ENCODE measurements at places on chromosomes 11 and 22. TPM values are rescaled to one million over a fixed set of nuclear protein-coding genes. Genes with fewer than 3 reads are reported as not detected.
A peak's percentile ranks its signal among the peaks of the same experiment; 100 is the strongest.

- no peak for DNase-seq
These were observed 29.3 kb downstream of the RTN3 start for GRCh38 chr11:63710476-63711217.

- peak; percentile 31 for DNase-seq
These were observed 347 bp downstream of the MN1 start for GRCh38 chr22:27801202-27801615.

- DNase-seq: no peak
These were observed 113.8 kb downstream of the RBFOX2 start for GRCh38 chr22:35914665-35915476.

DNA sequence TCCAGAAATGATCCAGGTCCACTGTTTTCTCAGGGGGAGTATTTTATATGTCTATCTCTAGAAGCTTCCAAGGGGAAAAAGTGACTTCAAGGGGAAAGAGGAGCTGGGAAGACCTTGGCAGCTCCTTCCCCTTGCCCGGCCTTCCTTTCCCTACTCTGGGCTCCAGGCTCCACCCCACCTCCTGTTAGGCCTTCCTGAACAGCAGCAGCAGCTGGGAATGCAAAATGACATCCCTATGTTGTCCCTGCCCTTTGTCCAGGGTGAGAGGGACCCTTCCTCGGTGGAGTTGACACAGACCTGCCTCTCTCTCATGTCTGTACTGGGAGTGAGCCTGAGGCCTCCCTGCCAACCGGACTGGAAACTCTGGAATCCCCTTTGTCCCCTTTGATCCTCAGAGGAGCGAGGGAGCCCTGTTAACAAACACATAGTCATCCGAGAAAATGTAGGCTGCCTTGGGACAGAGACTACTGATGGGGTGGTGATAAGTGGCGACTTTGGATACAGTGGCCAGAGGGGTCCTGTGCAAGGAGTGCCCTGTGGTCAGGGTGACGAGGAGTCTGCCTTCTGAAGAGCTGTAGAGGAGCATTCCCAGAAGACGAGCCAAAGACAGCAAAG, 9.0 kb upstream of the MALAT1 start:
- DNase-seq: no peak

- DNase-seq: no peak
These were observed 117.8 kb downstream of the WNT11 start for GRCh38 chr11:76088511-76088910.

The NOX4 gene
- total RNA-seq: not detected

DNA sequence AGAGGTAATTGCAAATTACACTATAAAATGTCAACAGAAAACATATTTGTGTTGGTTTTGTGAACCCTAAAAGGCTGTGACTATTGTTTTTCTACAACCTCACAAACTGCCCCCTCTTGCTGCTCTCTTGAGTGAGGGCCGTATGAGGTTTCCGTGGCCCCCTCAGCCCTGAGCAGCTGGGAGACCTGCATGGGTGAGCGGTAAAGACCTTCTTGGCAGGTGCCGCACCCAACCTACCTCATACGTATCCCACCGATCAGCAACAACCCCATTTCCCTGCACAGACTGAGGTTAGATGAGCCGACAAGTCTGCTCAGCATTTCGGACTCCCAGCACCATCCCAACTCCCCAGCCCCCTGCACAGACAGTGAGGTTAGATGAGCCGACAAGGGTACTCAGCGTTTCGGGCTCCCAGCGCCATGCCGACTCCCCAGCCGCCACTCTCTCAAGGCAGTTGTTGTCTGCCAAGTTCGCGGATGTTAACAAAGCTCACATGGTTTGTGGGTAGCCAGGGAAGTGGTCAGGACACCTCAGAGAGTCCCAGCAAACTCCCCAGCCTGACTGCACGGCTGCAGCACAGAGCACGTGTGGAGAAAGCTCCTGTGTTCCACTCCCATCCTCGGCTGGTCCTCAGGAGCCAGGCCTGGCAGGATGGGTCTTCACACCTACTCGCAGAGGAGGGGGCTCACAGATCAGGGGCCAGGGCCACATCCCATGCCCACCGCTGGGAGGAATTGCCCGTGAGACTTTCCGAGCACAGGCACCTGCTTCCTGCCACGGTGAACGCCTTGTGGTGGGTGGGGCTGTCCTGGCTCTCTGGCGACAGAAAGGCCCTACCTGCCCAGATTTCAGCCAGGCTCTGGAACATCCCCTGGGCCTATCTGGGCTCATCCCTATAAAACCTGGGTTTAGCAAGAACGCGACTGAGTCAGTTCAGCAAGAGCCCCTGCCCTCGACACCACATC, 502.9 kb downstream of the BRD1 start:
- DNase-seq: no peak

The RPLP2 gene
- 2,922 TPM for total RNA-seq

- DNase-seq: no peak
These were observed 26.2 kb downstream of the SUSD2 start for GRCh38 chr22:24207264-24208011.

- DNase-seq: no peak
These were observed 19.8 kb downstream of the IGSF9B start for GRCh38 chr11:133937015-133937414.

DNA sequence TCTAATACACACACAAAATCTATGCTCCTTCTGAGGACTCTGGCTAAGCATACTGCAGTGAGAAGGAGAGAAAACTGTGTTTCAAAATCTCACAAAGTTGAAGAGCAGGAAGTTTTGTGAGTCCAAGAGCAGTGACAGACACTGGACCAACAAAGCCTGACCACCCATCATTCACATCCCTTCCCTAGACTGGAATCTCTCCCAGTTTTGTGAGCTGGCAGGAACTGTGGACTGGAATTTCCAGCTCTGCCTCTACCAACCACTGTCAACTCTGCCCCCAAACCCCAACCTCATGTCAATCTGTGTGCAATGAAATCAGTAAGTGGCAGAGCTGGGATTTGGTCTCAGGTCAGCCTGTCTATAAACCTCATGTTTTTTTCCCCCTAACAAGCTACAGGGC, 112.6 kb downstream of the ARL14EP start:
- DNase-seq: no peak

The C22orf23 gene
- 0.37 TPM for total RNA-seq

The OR8D1 gene
- not detected for total RNA-seq

GRCh38 chr11:72209101-72209500, 7.5 kb upstream of the FOLR2 start:
- DNase-seq: no peak

Measured in CD8-positive, alpha-beta memory T cell (primary cell).